ENCODE measurements at places on chromosomes 6 and 20. TPM values are rescaled to one million over a fixed set of nuclear protein-coding genes. Genes with fewer than 3 reads are reported as not detected.

The CTAGE9 gene
- not detected for total RNA-seq

The GABRR2 gene
- total RNA-seq, result 0.18 TPM

The RBPJL gene
- total RNA-seq, result not detected

GRCh38 chr20:5189917-5190316 is 63.1 kb downstream of the CDS2 start:
- H3K27ac ChIP-seq, result no peak overlapping the region
- H3K4me1 ChIP-seq, result peaks cover 9% of the 10 kb centered on the region
- peaks cover 36% of the 10 kb centered on the region for H3K36me3 ChIP-seq
- H3K27me3 ChIP-seq, result no peaks in the 10 kb centered on the region
- no peak overlapping the region for H3K4me3 ChIP-seq
- no peak for DNase-seq
